ENCODE measurements at places on chromosomes 6 and 20. TPM values are rescaled to one million over a fixed set of nuclear protein-coding genes. Genes with fewer than 3 reads are reported as not detected.

DNA sequence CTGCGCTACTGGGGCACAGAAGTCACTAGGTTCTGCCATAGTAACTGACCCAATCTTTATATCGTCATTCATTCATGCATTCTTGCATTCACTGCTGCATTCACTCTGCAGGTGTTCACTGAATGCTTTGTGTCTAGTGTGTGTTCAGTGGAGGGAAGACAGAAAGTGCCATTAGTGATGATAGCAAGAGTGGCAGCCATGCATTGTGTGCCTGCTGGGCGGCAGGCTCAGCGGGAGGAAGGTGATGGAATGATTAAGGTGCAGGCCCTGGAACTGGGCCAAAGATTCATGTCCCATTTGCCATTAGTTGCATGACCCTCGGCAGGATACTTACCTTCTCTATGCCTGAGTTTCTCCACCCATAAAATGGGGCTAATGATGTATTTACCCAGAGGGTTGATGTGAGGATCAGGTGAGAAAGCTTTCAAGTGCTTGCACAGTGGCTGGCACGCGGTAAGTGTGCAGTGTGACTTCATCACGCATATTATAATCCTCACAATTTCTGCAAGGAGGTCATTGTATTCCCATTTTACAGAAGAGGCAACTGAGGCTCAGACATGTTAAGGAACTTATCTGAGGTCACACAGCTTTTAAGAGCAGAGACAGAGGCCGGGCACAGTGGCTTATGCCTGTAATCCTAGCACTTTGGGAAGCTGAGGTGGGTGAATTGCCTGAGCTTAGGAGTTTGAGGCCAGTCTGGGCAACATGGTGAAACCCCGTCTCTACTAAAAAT lies 40.1 kb downstream of the ITPR3 start:
- peaks cover 4% of the 10 kb centered on the region for H3K4me1 ChIP-seq
- H3K27ac ChIP-seq, result no peak overlapping the region
- no peak for DNase-seq
- H3K27me3 ChIP-seq, result peaks cover 4% of the 10 kb centered on the region
- H3K4me3 ChIP-seq, result no peak overlapping the region

GRCh38 chr20:17912916-17913315 lies 55.7 kb downstream of the SNX5 start:
- H3K4me1 ChIP-seq, result peaks cover 12% of the 10 kb centered on the region
- no peak overlapping the region for H3K27ac ChIP-seq
- H3K27me3 ChIP-seq, result peaks cover 2% of the 10 kb centered on the region
- DNase-seq, result no peak
- H3K4me3 ChIP-seq, result no peak overlapping the region

- H3K4me1 ChIP-seq, result no peaks in the 10 kb centered on the region
- no peak overlapping the region for H3K4me3 ChIP-seq
- peaks cover 24% of the 10 kb centered on the region for H3K36me3 ChIP-seq
- peaks cover 29% of the 10 kb centered on the region for H3K27me3 ChIP-seq
Measured at GRCh38 chr20:29878281-29878741, 1379.2 kb upstream of the DEFB115 start.

DNA sequence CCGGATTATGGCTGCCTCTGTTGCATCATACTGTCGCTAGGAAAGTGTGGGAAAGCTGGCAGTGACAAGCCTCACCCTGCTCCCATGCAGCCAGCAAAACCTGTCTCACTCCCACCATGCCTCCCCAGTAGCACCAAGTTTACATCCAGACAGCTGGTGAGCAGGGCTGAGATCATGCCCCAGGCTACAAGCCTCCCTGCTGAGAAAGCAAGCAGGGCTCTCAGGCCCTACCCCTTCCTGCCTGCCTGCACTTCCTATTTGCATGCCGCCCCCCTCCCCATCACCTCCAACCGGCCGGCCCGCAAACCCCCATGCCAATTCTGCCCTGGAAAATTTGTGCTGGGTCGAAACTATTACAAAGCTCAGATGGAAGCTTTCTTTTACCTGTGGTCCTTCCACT lies 408.2 kb upstream of the FKBP1C start:
- no peaks in the 10 kb centered on the region for H3K36me3 ChIP-seq
- peak; percentile 28 for DNase-seq
- H3K4me1 ChIP-seq, result peaks cover 10% of the 10 kb centered on the region
- H3K27me3 ChIP-seq, result no peaks in the 10 kb centered on the region
- H3K27ac ChIP-seq, result peak overlapping the region; percentile 18

DNA sequence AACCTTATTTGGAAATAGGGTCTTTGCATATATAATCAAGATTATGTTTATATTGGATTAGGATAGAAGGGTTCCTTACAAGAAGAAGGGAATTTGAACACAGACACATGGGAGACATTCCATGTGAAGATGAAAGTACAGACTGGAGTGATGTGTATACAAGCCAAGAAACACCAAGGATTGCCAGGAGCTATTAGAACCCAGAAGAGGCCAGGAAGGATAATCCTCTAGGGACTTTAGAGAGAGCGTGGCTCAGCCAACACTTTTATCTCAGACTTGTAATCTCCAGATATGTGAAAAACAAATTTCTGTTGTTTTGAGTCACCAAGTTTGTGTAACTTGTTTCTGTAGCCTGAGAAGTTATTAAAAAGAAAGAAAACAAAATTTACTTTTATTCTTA lies 1173.9 kb upstream of the CITED2 start:
- no peaks in the 10 kb centered on the region for H3K36me3 ChIP-seq
- no peak for DNase-seq
- H3K4me3 ChIP-seq, result no peak overlapping the region
- no peak overlapping the region for H3K27ac ChIP-seq
- H3K27me3 ChIP-seq, result peaks cover 2% of the 10 kb centered on the region

DNA sequence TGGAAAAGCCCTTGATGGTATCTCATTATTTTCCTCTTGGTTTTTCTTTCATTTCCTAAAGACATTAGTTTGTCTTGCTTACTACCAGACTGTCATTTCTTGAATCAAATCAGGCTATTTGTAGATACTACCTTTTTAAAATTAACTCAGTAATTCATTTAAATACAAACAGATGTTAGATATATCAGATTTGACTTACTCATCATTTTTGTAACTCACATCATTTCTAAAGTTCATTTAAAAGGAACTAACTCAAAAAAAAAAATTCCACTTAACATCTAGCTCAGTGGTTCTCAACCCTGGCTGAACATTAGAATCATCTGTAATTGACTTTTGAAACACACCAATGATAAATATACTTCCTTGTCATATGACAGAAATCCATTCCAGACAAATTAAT lies 48.2 kb upstream of the TINAG start:
- H3K36me3 ChIP-seq, result no peaks in the 10 kb centered on the region
- no peaks in the 10 kb centered on the region for H3K27me3 ChIP-seq
- H3K4me1 ChIP-seq, result no peaks in the 10 kb centered on the region
- H3K4me3 ChIP-seq, result no peak overlapping the region
- DNase-seq, result no peak
- H3K27ac ChIP-seq, result no peak overlapping the region

- peak; percentile 8 for DNase-seq
- H3K27ac ChIP-seq, result no peak overlapping the region
- H3K36me3 ChIP-seq, result no peaks in the 10 kb centered on the region
- H3K4me3 ChIP-seq, result no peak overlapping the region
Measured at GRCh38 chr20:36337886-36338285, 31.7 kb downstream of the DLGAP4 start.

Gene OTOR
- not detected for total RNA-seq

Gene JPH2
- total RNA-seq, result 0.07 TPM

Gene AGER
- 13.2 TPM for total RNA-seq

Gene SYCP2
- total RNA-seq, result 0.69 TPM

Gene PREX1
- 235 TPM for total RNA-seq

Gene TNFRSF6B
- not detected for total RNA-seq

Gene GZF1
- 28.3 TPM for total RNA-seq

Data from glutamatergic neuron (in vitro differentiated cells).